K562 (cell line): ENCODE measurements at places on chromosomes 1 and 21. TPM values are rescaled to one million over a fixed set of nuclear protein-coding genes. Genes with fewer than 3 reads are reported as not detected.

DNA sequence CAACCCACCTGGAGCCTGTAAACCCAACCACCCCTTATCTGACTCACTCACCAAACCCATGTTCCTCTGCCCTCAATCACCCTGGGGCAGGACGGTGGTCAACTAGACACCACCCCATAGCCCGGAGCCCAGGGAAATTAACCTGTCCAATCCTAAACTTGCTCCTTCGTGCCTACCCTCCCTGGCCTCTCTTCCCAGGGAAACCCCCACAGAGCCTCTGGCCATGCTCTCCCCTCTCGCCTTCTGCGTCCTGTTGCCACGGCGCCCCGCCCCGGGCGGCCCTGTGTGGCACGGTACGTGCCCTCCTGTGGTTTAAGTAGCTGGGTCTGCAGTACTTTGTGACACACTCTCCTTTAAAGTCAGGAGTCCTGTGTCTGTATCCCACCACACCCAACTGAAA is 4.0 kb upstream of the FTCD start:
- no peaks in the 10 kb centered on the region; the same call in 2 of the 3 replicates for H3K4me1 ChIP-seq
- H3K36me3 ChIP-seq: peaks cover 64% of the 10 kb centered on the region; the same call in 2 of the 3 replicates
- H3K27ac ChIP-seq: no peak overlapping the region

GRCh38 chr1:8241417-8242014 is 76.4 kb upstream of the SLC45A1 start:
- H3K27me3 ChIP-seq: peaks cover 45% of the 10 kb centered on the region
- H3K4me1 ChIP-seq: no peaks in the 10 kb centered on the region; the same call in 2 of the 3 replicates
- H3K36me3 ChIP-seq: no peaks in the 10 kb centered on the region
- no peak overlapping the region for H3K27ac ChIP-seq

DNA sequence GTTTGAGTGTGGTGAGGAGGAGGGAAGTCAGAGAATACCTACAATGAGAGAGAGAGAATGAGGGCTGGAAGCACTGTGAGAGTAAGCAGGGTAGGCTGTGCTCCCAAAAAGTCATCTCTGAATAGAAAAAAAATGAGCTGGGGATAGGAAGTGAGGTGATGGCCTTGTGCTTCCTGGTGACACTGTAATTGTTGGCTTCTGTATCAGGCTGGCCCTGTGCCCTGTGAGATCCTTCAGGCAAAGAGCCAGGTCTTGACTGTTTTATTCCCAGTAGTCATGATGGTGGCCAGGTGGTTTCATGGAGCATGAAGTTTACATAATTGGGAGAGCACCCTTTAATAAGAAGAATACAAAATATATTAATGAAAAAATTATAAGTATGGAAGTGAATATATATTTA is 20.4 kb upstream of the SPATA6 start:
- no peaks in the 10 kb centered on the region for H3K27me3 ChIP-seq
- H3K4me1 ChIP-seq: no peaks in the 10 kb centered on the region
- no peaks in the 10 kb centered on the region for H3K36me3 ChIP-seq
- no peak overlapping the region for H3K4me3 ChIP-seq
- H3K27ac ChIP-seq: no peak overlapping the region

DNA sequence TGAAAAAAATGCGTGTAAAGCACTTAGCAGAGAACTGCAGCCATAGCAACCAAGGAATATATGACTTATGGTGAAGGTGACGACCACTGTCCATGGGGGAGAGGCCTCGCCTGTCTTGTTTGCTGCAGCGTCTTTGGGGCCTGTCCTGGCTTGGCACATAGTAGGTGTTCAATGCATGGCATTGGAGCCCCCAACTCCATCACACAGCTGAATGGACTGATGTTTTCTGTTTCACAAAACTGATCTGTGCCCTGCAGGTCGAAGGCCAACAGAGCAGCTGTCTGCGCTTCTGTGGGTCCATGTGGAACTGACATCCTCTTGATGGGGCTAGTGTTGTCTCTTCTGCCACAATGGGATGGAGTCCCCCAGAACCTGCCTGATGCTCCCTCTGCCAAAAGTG is 296.0 kb downstream of the PTPRU start:
- no peak for DNase-seq
- no peaks in the 10 kb centered on the region for H3K4me1 ChIP-seq
- no peak overlapping the region for H3K4me3 ChIP-seq
- no peaks in the 10 kb centered on the region for H3K36me3 ChIP-seq
- no peak overlapping the region for H3K27ac ChIP-seq

The TRIM58 gene
- total RNA-seq: 19.1 and 19.8 TPM in 2 replicates

The C1QTNF12 gene
- total RNA-seq: 2.2 and 3.7 TPM in 2 replicates

The MXRA8 gene
- total RNA-seq: 9.1 and 10.8 TPM in 2 replicates

The ELAPOR1 gene
- total RNA-seq: 0.20 and 0.38 TPM in 2 replicates

The STUM gene
- total RNA-seq: not detected in 2 replicates

The FAM167B gene
- total RNA-seq: not detected in 2 replicates

The COL6A1 gene
- total RNA-seq: 1.2 and 1.3 TPM in 2 replicates

- H3K4me1 ChIP-seq: no peaks in the 10 kb centered on the region
- no peaks in the 10 kb centered on the region for H3K36me3 ChIP-seq
- H3K4me3 ChIP-seq: no peak overlapping the region
Observed at GRCh38 chr1:232551386-232551785, 78.5 kb downstream of the SIPA1L2 start.

The TNFSF4 gene
- total RNA-seq: 0.13 and 0.16 TPM in 2 replicates

DNA sequence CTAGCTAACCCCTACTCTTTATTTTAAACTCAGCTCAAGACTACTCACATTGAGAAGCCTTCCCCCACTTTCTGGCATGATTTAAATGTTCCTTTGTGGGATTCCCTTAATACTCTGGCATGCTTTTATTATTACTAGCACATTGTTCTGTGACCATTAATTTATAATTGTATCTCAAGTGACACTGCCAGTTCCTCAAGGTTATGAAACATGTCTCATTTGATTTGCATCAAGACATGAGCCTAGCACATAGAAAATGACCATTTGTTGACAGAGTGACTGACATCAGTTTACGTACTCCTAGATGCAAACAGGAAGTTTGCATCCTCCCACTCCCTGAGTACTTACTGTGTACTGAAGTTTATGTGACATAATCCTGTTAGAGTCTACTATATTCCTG is 15.2 kb downstream of the RGS4 start:
- H3K27me3 ChIP-seq: no peaks in the 10 kb centered on the region
- no peak for DNase-seq
- H3K27ac ChIP-seq: no peak overlapping the region
- H3K4me1 ChIP-seq: no peaks in the 10 kb centered on the region
- H3K36me3 ChIP-seq: no peaks in the 10 kb centered on the region

The GUCA2B gene
- not detected in 2 replicates for total RNA-seq

- DNase-seq: peak; percentile 13
- H3K36me3 ChIP-seq: no peaks in the 10 kb centered on the region
- no peak overlapping the region for H3K4me3 ChIP-seq
- no peak overlapping the region for H3K27ac ChIP-seq
- H3K27me3 ChIP-seq: no peaks in the 10 kb centered on the region
Observed at GRCh38 chr1:163528710-163529348, 207.1 kb downstream of the NUF2 start.

The OR2L13 gene
- total RNA-seq: not detected in 2 replicates

DNA sequence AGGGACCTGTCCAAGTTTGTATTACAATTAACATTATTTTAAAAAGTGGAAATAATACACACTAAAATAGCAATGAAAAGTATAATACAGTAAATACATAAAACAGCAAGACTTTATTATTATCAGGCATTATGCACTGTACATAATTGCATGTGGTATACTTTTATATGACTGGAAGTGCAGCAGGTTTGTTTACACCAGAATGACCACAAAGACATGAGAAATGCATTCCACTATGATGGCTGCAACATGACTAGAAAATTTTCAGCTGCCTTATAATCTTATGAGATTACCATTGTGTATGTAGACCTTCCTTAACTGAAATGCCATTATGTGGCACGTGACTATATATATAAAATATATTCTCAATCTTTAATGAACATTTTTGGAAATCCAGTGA is 1699.6 kb downstream of the KCNT2 start:
- no peak overlapping the region for H3K4me3 ChIP-seq
- H3K4me1 ChIP-seq: no peaks in the 10 kb centered on the region
- no peak for DNase-seq

DNA sequence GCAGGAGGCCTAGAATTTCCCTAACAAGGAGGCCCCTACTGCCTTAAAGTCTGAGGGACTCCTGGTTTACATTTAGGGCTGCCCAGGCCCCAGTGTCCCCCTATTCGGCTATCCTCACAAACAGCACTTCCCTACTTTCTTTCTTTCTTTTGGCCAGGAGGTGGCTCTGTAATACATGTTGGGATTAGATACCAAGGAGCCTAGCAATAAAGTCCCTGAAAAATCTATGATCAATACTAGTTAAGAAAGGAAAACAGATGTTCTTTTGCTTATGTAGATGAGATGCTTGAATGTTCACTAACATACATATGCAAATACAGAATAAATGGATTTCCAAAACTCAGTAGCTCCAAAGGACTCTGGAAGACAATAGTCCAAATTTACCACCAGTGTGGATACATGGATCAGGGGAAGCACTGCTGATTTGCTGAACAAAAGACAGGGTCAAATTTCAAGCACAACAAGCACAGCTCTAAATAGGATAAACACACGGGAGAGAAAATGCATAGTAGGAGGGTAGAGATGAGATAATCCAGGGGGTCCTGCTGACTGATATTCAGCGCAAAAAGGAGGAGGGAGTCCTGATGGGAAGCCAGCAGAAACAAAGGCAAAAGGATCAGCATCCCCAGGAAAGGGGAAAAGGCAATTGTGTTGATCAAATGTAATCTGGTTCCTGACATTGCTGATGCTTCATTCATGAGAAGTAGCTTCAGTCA is 240.0 kb downstream of the NUF2 start:
- no peak overlapping the region for H3K4me3 ChIP-seq
- H3K36me3 ChIP-seq: no peaks in the 10 kb centered on the region
- no peak for DNase-seq
- H3K27ac ChIP-seq: no peak overlapping the region
- no peaks in the 10 kb centered on the region for H3K27me3 ChIP-seq

GRCh38 chr1:172108161-172108893 is 267.0 kb downstream of the DNM3 start:
- no peak for DNase-seq
- no peaks in the 10 kb centered on the region for H3K36me3 ChIP-seq
- no peaks in the 10 kb centered on the region for H3K4me1 ChIP-seq
- H3K27me3 ChIP-seq: no peaks in the 10 kb centered on the region
- H3K27ac ChIP-seq: no peak overlapping the region

DNA sequence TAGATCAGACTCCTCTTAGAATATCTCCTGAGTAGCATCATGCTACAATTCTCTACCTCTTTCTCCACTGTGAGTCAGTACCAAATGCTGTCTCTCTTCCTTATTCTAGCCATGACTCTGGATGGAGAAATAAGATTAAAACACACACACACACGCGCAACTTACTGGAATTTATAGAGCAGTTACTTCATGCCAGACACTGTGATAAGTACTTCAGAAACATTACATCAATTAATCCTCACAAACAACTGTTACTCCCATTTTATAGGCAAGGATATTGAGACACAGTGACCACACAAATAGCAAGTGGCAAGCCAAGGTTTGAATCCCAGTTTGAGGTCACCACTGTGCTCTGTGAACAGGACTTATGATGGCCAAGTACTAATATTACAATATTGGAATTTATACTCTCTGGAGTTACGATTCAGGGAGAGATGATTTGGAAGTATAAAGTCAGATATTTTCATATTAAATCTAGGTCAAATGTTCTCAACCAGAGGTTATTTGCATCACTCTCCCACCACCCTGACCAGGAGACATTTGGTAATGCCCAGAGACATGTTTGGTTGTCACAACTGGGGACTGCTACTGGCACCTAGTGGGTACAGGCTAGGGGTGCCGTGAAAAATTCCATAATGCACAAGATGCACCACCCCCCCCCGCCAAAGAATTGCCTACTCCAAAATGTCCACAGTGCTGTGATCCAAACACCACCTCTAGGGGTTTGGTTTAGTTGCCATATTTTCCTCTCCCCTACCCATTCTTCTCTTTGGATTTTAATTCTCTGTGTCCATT is 221.6 kb downstream of the LTN1 start:
- no peak overlapping the region for H3K27ac ChIP-seq
- H3K4me1 ChIP-seq: no peaks in the 10 kb centered on the region
- DNase-seq: no peak
- H3K36me3 ChIP-seq: no peaks in the 10 kb centered on the region

- no peaks in the 10 kb centered on the region for H3K27me3 ChIP-seq
- H3K4me3 ChIP-seq: no peak overlapping the region
Observed at GRCh38 chr1:243459059-243459458, 203.2 kb downstream of the SDCCAG8 start.

The GPA33 gene
- 0.07 and 0.13 TPM in 2 replicates for total RNA-seq

GRCh38 chr1:40668769-40669525 is 3.5 kb upstream of the RIMS3 start:
- no peaks in the 10 kb centered on the region for H3K36me3 ChIP-seq
- no peak overlapping the region for H3K4me3 ChIP-seq
- DNase-seq: peak; percentile 86

DNA sequence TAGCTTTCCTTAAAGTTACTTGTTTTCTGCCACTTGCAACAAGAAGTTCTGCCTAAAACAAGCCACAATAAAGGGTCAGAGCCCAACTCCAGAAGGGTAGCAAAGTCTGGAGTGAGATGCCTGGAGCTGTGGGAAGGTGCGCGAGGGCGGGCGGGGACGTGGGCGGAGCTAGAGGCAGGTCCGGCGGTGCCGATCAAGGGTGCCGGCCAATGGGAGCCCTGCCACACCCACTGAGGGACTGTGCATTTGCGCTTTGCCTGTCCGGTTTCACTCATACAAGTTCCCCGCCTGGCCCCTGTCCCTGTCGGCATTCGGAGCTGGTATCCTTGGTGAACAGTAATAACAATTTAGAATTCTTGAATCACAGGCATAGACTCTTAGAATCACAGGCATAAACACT is 732.4 kb downstream of the MATN1 start:
- H3K4me3 ChIP-seq: no peak overlapping the region
- H3K4me1 ChIP-seq: no peaks in the 10 kb centered on the region
- peak; percentile 61 for DNase-seq

- no peak overlapping the region for H3K27ac ChIP-seq
- H3K4me1 ChIP-seq: no peaks in the 10 kb centered on the region
- H3K4me3 ChIP-seq: no peak overlapping the region
Observed at GRCh38 chr1:60622486-60622885, 459.9 kb upstream of the NFIA start.

DNA sequence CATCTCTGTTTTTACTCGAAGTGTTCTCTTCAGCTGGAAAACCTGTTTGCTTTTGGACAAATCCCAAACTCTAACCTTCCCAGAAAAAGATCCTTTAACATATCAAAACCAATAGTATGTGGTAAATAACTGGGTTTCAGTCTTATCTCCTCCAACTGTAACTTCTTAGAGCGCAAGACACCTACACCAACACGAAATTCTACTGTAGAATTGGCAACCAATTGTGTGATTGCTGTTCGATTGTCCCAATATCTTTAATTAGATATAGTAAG is 5.8 kb upstream of the MPZL1 start:
- peak overlapping the region; percentile 66 for H3K4me3 ChIP-seq
- H3K4me1 ChIP-seq: peaks cover 23% of the 10 kb centered on the region
- H3K27ac ChIP-seq: peak overlapping the region; percentile 99
- no peaks in the 10 kb centered on the region for H3K36me3 ChIP-seq
- DNase-seq: no peak
- no peaks in the 10 kb centered on the region for H3K27me3 ChIP-seq

DNA sequence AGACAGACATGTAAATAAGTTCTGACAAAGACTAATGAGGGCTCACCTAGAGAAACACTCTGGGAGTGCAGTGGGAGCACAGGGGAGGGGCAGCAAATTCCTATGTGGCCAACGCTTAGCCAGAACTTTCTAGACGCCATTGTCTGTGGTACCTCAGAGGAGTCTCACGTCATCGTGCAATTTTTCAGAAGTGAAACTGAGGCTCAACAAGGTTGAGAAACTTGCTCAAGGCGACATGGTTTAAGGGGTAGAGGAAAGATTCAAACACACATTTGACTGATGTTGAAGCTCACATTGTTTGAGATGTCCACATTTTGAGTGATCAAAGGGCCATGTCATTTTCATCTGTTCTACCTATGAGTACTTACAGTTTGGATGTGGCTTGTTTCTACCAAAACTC is 152.6 kb upstream of the LMO4 start:
- no peaks in the 10 kb centered on the region for H3K36me3 ChIP-seq
- H3K4me3 ChIP-seq: no peak overlapping the region
- no peak for DNase-seq
- peaks cover 6% of the 10 kb centered on the region; the same call in 1 of the 3 replicates for H3K4me1 ChIP-seq
- no peak overlapping the region for H3K27ac ChIP-seq
- H3K27me3 ChIP-seq: peaks cover 32% of the 10 kb centered on the region
